ENCODE measurements at places on chromosomes 11 and 22.

DNA sequence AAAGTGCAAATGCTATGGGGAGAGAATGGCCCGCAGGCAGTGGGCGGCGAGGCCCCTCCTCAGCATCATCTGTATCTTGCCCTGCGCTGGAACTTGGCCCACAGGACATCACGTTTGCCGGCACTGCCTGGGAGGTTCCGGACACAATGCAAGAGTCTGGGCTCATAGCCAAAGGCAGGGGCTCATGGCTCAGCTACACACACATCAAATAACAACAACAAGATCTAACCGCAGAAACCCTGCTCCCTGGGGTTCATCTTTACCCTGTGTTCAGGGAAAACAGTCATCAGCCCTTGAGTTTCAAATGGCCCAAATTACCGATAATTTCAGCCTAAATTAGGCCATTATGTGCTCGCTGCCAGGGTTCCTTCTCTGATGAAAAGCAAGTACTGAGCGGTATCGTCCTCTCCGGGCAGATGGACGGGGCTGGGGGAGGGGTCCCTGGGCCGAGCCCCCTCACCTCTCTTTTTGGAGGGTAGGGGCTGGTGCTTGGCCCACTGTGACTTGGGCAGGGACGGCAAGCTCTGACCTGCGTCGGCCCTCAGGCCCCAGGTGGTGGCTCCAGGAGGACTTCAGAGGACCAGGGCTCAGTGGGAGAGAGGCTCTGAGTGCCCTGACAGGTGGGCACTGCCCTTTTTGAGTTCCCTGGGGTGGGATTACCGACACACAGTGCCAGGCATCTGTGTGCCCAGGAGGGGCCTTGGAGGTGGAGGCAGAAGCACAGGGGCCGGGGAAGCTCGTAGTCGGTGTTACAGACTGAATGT, 25.0 kb upstream of the GAL start:
- peak; percentile 81 for DNase-seq

GRCh38 chr22:23520863-23521440, 59.1 kb downstream of the IGLL1 start:
- no peak for DNase-seq

- DNase-seq, result no peak
Measured at GRCh38 chr22:19086896-19087295, 35.3 kb downstream of the DGCR2 start.

DNA sequence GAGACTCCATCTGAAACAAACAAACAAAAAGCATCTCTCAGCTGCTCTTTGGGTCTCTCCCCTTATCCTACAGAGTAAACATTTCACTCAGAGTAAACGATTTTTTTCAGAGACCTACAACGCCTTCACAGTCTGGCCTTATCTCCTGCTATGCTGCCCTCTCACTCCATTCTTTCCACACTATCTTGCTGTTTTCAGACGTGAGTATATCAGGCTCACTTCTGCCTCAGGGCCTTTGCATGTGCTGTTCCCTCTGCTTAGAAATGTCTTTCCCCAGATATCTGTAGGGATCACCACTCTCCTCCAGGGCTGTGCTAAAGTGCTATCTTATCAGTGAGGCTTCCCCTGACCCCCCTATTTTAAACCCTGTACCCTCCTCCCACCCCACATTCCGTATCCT, 6.5 kb downstream of the RIBC2 start:
- DNase-seq, result no peak

DNA sequence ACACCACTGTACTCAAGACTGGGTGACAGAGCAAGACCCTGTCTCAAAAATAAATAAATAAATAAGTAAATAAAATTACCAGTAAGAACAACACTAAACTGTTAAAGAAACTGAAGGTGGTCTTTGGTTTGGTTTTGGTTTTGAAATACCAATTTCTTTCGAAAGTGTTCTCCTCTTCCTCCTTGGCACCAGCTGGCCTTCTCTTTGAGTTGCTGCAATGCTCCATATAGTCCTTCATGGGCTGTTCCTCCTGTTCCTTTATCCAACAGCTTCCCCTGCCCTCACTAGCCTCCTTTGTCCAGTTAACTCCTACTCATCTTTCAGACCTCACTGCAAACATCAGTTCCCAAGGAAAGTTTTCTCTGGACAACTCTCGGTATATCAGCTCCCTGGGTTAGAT, 5.0 kb upstream of the UVRAG start:
- DNase-seq, result no peak

DNA sequence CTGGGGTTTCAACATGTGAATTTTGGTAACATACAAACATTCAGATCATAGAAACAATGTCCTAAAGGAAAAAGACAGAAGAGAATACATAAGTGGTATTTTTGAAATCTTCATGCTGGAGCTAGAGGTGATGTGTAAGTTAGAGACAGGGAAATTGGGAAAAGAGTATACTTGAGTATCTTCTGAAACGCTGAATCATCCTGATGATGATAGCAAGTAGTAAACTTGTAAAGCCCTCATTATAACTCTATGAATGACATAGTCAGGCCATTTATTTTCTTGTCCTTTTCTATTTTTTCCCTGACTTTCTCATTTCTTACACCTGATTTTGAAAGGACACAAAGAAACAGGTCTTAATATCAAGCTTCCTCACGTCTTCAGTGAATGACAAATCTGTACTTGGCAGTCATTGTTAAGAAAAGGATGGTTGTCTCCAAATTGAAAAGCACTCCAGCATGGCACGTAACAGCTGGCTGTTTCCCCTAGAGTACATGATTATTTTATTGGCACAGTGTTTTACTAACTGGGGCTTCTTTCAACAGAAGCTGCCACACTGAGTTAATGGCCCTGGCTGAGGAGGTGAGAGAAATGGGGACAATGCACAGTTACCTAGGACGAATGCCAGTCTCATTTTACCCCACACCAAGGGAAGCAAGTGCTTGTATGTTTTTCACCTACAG, 140.7 kb upstream of the CTSC start:
- no peak for DNase-seq

DNA sequence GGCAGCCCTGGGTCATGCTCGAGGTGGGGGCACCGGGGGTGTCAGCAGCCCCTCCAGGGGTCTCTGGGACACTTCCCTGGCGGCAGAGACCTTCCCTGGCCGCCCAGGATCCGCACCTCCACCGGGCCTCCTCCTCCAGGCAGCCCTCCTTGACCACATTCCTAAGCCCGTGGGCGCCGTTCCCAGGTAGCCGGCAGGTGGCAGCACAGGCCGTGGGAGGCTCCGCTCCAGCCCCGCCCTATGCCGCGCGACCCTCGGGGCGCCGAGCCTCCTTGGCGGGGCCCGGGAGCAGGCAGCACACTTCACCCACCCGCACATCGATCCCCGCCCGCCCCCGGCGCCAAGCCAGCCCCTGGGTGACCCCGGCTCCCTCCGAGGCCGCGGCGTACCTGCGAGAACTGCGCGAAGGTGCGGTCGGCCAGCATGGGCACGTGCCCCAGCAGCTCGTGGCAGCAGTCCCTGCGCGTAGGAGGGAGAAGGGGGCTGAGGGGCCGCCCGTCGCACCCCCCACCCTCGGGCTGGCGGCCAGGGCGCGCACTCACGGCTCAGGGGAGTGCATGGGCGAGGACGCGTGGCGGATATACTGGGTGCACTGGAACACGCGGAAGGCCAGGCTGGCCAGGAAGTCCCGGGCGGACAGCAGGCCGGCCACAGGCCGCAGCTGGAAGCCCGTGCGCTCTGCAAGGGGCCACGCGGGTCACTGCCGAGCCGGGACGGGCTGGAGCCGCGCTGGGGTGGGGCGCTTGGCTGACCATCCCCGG, 5.3 kb upstream of the INS start:
- no peak for DNase-seq

DNA sequence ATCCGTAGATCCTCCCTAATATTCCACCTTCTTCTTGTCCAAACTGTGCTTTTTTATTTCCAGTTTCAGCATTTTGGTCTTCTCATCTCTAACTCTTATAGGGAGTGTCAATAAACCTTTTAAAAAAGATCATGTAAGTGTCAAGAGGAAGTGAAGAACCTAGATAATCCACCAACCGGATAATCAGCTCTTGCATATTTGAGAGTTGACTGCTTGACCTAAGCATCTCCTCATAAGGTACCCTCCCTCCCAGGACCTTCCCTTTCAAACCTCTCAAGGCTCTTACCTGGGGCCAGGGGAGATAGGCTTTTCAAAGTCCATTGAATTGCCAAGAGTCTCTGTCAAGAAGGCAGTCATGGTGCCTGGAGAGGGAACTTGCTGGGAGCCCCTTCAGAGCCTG, 691 bp upstream of the EHF start:
- DNase-seq, result no peak

DNA sequence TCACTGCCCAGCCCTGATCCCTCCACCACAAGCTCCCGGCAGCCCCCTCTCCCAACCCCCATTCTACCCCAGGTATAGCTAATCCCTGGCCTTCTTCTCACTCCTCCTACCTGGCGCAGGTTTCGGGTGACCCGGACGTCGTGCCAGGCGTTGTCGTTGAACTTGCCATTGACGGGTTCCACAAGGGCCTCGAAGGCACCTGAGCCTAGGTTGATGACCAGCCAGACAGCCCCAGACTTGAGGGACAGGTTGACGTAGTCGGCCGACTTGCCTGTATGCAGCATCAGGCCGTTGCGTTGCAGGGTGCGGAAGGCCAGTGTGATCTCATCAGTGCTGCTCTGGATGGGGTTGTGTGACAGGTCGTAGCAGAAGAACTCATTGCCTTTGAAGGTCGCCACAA, 37.5 kb downstream of the NRXN2 start:
- no peak for DNase-seq

DNA sequence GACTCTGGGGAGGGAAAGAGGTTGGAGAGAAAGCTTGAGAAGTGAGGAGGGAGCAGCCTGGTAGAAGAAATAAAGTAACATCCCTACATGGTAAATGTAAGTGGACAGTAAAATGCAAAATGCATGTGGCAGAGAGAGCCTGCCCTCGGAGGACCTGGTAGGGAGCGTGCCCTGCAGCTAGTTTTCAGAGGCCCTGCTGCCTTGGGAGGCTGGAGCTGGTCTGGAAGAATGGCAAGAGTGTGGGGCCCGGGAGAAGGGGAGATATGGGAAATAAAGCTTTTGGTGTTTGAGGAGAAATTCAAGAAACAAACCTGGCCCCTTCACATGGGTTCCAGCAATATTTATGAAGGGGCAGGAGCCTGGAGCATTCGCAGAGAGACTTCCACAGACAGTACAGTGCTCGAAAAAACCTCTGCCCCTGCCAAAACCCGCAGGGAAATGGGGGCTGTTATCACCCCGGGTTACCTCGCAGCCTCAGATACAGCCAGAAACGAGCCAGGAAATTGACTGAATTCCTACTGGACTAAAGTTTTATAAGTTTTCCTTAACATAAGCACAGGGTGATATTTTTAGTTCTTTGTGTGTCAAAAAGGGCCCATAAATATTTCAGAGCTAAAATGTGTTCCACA, 363.0 kb downstream of the TENM4 start:
- DNase-seq, result peak; percentile 39

- no peak for DNase-seq
Measured at GRCh38 chr22:29207562-29208501, 2.1 kb downstream of the EMID1 start.

- DNase-seq, result no peak
Measured at GRCh38 chr11:61141601-61142028, 19.6 kb downstream of the VPS37C start.

- DNase-seq, result peak; percentile 38
Measured at GRCh38 chr11:70076461-70076931, 1.6 kb upstream of the ANO1 start.
